ENCODE measurements at places on chromosomes 3 and 15. TPM values are rescaled to one million over a fixed set of nuclear protein-coding genes. Genes with fewer than 3 reads are reported as not detected.

RAB6B gene
- total RNA-seq, result 0.59 TPM

STRA6 gene
- 0.36 TPM for total RNA-seq

WWTR1 gene
- 84.7 TPM for total RNA-seq

HRG gene
- not detected for total RNA-seq

LYZL4 gene
- not detected for total RNA-seq

HTR3E gene
- not detected for total RNA-seq

CLDN11 gene
- total RNA-seq, result 50.3 TPM

TMCO5A gene
- not detected for total RNA-seq

CSTA gene
- total RNA-seq, result 18.1 TPM

TMEM43 gene
- total RNA-seq, result 145 TPM

CFAP20DC gene
- 2.2 TPM for total RNA-seq

TGM4 gene
- not detected for total RNA-seq
